Esophagus mucosa (tissue), 1 donor: ENCODE measurements at places on chromosomes 6 and 20. TPM values are rescaled to one million over a fixed set of nuclear protein-coding genes. Genes with fewer than 3 reads are reported as not detected.

The BPIFB4 gene
- not detected for total RNA-seq

The TOX2 gene
- total RNA-seq, result 1.2 TPM

The OR2J3 gene
- total RNA-seq, result not detected

- peak; percentile 69 for ATAC-seq
Measured at GRCh38 chr6:21188505-21189223, 404.9 kb upstream of the SOX4 start.

DNA sequence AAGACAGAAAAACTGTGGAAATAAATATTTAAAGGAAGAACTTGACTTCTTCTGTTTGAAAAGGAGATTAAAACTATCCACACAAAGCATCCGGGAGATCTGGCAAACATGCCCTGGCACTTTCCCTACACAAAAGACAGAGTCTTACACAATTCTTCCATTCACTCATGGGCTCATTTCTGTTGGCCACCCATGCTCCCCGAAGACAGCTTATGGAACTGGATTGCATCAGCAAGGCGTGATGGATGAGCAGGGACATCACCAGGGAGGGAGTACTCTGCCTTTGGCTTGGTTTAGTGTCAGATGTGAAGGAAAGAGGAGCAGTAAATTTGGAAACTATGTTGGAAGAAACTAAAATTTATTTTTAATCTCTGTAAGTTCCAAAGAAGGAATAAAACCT is 379.3 kb downstream of the CD109 start:
- ATAC-seq, result peak; percentile 77

DNA sequence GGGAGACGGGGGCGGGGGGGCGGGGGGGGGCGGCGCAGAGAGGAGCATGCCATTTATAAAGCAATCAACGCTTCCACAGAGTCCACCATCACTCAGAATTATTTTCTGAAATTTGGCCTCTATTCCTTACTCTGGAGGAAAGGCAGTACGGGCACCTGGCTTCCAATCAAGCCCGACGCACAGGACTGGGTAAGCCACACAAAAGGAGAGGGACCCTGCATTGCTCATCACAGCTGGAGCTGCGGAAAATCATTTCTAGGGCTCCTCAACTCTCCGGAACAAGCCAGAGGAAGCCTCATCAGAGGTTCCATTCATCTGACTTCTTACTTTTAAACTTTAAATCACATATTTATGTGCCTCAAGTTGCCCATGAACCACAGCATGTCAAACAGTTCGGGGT is 55.9 kb downstream of the TTI1 start:
- no peak for ATAC-seq

DNA sequence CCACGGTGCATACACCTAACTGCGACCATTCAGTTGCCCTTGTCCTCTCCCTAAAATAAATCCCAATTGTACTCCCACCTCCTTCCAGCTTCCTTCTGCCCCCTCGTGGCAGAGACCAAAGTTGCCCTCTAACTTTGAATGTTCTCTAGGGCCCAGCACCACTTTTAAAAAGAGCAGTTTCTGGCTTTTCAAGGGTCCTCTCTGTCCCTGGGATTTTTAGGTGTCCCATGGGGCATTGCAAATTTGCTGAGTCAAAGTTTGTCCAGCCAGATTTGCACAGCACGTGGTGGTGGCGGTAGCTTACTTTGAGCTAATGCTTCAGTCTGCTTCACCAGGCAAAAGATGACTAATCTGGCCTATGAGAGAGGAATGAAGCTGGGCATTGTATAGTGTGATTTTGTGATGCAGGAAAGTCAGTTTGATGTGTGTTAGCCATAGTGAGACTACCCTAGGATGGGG is 100.2 kb downstream of the PERP start:
- peak; percentile 90 for ATAC-seq

DNA sequence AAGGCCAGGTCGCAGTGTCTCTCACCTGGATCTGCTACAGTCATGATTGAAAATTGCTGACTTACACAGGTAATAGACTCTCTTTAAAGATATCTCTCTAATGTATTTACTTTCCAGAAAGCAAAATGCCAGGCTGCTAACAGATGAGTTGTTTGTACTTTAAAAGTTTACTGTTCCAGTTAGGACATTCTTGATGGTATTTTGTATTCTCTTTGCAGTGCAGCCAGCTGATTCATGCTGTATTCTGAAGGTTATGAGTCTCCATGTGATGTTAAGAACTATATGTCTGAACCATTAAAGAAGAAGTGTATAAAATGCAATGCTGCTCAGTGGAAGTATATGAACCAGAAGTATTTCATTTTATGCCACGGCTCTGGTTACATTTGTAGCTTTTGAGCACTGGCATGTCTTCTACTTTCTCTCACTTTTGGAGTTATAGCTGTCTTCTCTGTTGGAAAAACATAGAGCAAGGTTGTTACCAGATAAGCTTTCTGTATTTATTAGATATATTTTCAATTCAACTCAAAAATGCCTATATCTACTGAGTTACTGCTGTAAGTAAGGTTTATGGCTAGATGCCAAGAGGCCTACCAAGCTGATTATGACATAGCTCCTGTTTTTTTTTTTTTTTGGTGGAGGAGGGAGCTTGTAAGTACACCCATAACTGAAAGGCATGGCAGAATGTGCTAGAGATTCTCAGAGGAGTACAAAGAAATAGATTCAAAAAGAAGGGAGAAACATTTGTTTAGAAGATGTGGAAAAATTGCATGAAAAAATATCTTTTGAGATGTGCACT is 130.5 kb upstream of the MAN1A1 start:
- no peak for ATAC-seq
